Occipital lobe (tissue), 3 donors: ENCODE measurements at places on chromosomes 12 and 14. TPM values are rescaled to one million over a fixed set of nuclear protein-coding genes. Genes with fewer than 3 reads are reported as not detected.

The CPM gene
- total RNA-seq = 1.7 TPM

The GLI1 gene
- 0.16 TPM for total RNA-seq

GRCh38 chr12:96786791-96787190, 120.3 kb upstream of the NEDD1 start:
- DNase-seq = no peak

DNA sequence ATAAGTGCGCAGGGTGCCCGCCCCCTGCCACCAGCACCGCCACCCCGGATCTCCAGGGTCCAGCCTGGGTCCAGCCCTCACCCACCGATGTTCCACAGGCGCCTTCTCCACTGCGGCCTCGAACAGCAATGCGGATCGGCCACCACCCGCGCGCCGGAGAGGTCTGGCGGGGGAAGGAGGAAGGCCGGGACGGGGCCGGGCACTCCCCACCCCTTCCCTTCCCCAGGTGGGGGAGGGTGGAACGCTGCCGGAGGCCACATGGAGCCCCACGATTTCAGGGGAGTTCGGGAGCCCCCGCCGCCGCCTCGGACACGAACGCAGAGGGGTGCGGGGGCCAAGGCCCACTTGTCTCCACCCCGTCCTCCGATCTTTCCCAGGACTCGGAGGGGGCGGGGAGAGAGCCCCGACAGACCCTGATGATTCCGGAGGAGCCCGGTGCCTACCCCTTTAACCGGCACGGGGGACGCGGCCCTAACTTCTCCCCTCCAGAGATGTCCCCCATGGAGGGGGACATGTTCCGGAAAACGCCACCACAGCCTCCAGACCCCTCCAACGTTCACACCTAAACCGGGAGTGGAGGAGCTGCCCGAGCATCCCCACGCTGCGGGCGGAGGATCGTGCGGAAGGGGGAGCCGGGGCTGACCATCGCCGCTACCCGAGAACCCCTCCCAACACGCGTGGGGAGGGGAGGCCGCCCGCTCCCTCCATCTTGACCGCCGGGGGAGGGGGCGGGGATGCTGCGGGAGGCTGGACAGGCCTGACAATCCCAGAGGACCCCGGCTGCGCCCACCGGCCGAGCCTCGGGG, 1.1 kb downstream of the ATXN2 start:
- peak; percentile 35 for DNase-seq

DNA sequence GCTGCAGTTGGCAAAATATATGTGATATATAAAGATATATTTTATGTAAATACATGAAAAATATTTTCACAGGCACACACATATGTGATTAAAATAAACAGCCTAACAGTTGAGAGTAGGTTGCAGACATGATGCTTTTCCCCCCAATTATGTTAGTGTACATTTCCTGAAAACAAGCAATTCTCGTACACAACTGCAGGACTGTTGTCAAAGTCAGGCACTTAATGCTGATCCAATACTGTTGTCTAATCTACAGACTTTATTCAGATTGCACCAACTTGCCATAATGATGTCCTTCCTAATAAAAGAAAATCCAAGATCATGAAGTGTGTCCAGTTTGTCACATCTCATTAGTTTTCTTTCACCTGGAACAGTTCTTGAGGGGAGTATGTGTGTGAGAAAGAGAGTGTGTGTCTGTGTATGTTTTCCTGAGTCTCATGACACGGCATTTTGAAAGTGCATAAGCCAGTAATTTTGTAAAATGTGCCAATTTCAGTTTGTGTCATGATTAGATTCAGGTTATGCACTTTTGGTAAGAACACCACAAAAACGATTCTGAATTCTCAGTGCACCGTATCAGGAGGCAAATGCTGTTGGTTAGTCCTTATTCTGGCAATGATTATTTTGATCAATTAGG, 16.5 kb upstream of the SEL1L start:
- no peak for DNase-seq

DNA sequence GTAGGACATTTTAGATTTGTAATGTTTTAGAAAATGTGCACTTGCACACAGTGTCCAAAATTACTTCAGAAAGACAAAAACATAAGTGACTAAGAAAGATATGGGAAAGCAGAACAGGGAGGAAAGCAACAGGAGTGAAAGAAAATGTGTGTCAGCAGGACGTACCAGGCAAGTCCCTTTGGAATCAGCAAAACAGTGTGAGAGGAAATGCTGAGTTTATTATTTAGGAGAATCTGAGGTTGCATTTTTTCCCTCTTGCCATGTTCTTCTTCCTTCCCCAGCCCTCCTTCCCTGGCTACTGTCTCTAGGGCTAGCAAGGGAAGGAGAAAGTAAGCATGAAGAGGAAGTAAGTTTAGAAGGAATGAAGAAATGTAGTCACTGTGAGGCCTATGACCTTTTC, 67.7 kb upstream of the CD163 start:
- no peak for DNase-seq

The MEG3 gene
- total RNA-seq = 92.5 TPM

- DNase-seq = no peak
Observed at GRCh38 chr14:73788317-73788598, 63.4 kb upstream of the PTGR2 start.

DNA sequence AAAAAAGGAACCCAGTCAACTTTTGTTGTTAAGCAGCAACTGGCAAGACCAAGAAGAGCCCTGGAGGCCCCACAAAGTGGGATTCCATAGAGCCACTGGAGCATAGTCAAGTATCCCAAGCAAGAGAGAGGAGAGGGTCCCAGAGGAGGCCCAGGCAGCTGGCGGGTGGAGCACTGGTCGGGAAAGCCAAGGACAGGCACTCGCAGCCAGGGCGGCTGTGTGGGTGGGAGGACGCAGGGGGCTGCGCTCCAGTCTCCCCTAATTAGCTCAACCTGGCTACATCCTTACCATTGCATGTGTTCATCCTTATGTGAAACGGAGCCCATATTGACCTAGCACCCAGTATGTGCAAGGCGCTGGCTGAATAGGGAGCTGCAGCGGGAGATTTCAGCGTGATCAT, 18.3 kb upstream of the ZFP36L1 start:
- DNase-seq = no peak

DNA sequence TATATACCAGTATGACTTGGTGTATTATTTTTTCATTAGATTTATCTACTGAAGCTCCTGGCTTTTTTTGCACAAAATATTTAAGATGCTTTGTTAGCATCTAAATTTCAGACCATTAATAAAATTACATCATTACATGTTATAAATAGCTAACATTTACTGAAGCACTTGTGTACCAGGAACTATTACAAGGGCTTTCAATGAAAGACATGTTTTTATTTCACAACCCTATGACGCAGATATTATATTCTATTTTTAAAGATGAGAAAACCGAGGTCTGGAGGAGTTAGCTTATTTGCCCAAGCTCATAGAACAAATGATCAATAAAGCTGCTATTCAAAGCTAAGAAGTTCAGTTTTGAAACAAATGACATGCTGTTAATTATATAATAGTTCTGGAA, 420.4 kb upstream of the DCN start:
- DNase-seq = no peak

The CLEC6A gene
- total RNA-seq = not detected

The PLEKHH1 gene
- 5.5 TPM for total RNA-seq

The KSR2 gene
- 0.78 TPM for total RNA-seq

GRCh38 chr12:27063250-27063851, 19.0 kb downstream of the C12orf71 start:
- no peak for DNase-seq

The GAS2L3 gene
- total RNA-seq = 88.0 TPM

The LMNTD1 gene
- total RNA-seq = 1.1 TPM

The KLRD1 gene
- 0.16 TPM for total RNA-seq

DNA sequence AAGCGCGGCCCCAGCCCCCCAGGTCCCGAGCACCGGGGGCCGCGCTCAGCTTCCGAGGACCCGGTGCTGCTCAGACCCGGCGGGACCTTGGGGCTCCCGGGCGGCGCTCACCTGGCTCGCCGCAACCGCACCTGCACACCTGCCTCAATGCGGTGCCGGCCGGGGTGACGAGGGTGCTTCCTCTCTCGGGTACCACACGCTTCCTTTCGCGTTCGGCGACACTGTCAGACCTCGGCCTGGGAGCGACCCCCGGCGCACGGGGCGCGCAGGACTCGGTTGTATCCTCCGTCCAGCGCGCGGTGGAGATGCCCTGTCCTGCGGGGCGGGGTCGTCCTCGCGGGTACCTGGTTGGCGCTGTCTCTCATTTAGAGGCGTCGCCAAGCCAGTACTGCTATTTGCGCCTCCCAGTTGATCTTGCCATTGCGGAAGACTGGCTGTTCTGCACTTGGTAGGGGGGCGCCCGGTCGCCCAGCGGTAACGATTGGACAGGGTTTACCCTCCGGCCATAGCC, 718 bp downstream of the PACS2 start:
- no peak for DNase-seq

DNA sequence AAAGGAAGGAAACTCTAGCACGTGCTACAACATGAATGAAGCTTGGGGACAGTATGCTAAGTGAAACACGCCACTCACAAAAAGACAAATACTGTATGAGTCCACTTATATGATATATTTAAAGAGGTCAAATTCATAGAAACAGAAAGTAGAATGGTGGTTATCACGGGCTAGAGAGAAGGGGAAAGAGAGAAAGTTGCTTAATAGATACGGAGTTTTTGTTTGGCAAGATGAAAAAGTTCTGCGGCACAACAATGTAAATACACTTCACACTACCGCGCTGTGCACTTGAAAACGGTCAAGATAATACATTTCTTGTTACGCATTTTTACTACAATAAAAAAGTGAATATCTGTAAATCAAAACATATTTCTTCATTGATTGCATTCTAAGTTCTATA, 37.3 kb downstream of the FBLN5 start:
- no peak for DNase-seq

GRCh38 chr14:103104389-103104653, 9.8 kb downstream of the EXOC3L4 start:
- no peak for DNase-seq

GRCh38 chr12:100564090-100564489, 9.4 kb upstream of the GAS2L3 start:
- DNase-seq = no peak

DNA sequence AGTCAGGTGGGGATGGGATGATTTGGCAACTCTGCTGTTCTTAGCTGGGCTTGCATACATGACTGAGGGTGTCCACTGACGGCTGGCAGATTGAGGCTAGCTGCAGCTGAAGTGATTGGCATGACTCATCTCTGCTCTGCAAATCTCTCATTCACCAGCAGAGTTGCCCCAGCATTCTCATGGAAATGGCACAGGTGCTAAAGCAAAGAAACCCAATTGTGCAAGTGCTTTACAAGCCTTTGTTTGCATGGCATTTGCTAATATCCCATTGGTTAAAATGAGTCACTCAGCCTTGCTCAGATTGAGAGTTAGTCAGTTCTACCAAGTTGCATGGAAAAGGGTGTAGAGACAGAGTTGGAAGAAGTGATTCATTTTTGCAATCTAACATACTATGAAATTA, 389.7 kb upstream of the FAR2 start:
- no peak for DNase-seq

- no peak for DNase-seq
Observed at GRCh38 chr12:98939350-98939749, 294.3 kb downstream of the APAF1 start.

DNA sequence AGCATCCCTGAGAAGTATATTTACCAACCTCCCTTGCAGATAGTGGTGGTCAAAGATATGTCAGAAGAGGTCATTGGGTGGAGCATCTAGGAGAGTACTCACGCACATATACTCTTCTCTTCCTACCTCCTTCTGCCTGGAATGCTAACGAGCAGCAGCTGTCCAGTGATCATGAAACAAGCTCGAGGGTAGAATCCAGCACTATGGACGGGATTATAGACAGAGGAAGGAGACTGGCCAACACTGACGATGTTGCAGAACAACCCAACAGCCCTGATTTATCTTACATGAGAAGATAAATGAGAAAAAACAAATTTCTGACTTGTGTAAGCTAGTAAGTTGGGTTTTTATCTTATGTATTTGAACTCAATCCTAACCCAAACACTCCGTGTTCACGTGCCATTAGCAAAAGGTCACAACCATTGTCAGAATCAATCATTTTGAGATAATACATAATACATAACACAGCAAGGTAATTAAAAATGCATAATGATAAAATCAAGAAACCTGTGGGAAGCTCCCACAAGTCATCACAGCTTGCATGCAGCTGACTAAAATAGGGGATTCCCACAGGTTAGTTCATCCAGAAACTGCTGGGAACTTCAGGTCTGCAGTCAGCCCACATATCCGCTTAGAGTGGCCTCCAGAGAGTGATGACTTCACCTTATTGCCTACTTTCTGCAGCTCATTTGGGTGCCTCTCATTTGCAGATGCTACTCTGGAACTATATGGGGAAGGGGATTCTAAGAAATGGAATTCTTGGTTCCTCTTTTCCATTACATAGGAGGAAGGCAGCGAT, 36.3 kb upstream of the STK38L start:
- no peak for DNase-seq

GRCh38 chr14:81273521-81273920, 52.8 kb upstream of the GTF2A1 start:
- DNase-seq = no peak

The TSPAN8 gene
- not detected for total RNA-seq

- DNase-seq = peak; percentile 83
Observed at GRCh38 chr12:46383654-46384450, 11.3 kb upstream of the SLC38A2 start.

GRCh38 chr12:71654200-71654599, 9.4 kb downstream of the ZFC3H1 start:
- DNase-seq = no peak

- DNase-seq = no peak
Observed at GRCh38 chr12:54477259-54477658, 3.9 kb upstream of the GTSF1 start.

DNA sequence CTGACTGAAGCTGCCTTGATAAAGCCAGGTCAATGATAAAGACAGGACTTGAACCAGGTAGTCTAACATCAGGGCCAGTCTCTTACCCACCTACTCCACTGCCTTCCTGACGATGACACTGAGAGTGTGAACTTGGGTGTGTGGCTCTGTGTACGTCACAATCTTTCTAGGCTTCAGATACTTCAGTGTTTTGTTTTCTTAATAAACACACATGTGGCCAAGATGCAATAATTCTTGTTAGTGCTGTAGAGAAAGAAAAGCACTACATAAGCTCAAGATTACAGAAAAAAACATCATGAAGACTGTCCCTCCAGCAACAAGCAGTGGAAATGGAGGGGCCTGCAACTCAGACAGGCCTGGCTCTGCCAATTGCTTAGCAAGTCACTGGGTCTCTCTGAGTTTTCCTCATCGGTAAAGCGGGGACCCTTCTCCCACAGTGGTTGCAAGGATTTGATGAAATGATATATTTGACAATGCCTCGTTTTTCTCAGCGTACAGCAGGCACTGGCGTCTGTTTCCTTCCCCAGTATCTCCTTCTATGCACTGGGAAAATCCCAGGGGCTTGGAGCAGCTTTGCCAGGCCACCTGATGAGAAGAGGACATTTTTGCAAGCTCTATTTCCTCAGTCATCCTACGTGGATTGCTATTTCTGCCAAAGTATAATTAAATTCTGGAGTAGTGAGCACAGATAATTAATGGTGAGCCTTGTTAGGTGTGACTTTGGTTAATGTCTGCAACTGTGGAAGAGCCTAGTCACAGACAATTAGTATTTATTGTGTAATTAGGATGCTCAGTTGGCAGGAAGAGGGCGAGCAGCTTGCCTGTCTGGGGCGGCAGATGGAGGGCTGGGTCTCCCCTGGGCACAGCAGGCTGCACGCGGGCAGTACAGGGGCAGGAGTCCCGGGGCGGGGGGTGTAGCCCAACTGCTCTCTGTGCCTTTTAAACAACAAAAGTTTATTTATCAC, 55.8 kb upstream of the CHGA start:
- no peak for DNase-seq

The PA2G4 gene
- total RNA-seq = 64.9 TPM

The GUCY2C gene
- total RNA-seq = under 0.01 TPM

The KCNJ8 gene
- total RNA-seq = 5.9 TPM

GRCh38 chr12:60335745-60336144, 739.9 kb downstream of the SLC16A7 start:
- no peak for DNase-seq
